ENCODE measurements at places on chromosomes 5 and 9.

DNA sequence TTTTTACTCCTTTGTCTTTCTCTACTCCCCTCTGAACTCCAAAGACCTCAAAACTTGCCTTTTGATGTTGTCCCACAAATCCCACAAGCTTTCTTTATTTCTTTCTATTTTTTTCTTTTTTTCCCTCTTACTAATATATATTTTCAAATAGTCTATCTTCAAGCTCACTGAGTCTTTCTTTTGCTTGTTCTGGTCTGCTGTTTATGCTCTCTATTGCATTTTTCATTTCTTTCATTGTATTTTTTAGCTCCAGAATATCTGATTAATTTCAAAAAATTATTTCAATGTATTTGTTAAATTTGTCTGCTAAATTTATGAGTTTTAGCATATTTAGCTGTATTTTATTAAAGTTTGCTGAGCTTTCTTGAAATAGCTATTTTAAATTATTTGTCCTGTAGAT, 223.3 kb upstream of the IRX1 start:
- DNase-seq: no peak

DNA sequence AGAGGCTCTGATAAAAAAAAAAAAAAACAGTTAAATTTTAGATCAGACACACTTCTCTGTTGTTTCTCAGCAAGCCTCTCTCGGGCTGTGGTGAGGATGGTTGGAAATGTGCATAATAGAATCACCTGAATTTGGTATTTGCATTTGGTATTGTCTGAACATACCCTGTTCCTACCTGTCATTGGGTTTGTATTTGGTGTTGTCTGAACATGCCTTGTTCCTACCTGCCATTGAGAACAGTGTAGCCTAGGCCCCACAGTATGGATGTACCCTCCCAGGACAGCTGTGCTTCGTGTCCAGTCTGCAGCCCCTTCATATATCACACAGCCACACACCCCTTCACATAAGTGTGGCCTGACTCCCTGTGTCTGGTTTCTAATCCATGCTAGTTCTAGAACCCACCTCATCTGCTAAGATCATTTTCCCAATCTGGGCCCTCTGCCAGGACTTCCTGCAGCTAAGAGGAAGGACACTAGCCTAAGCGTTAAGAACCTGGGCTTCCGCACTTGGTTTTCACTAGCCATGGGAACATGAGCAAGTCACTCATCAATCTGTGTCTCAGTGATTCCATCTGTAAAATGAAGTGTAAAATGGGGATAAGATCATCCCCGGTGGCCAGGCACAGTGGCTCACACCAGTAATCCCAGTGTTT, 49.2 kb downstream of the ITGA2 start:
- DNase-seq: no peak

- no peak for DNase-seq
Observed at GRCh38 chr9:8769153-8769552, 969.6 kb upstream of the DMAC1 start.

- no peak for DNase-seq
Observed at GRCh38 chr5:25099538-25099937, 454.8 kb upstream of the CDH10 start.

GRCh38 chr9:115786321-115786720, 367.3 kb upstream of the PAPPA start:
- DNase-seq: no peak

- DNase-seq: no peak
Observed at GRCh38 chr9:97419309-97419867, 7.5 kb downstream of the TDRD7 start.

GRCh38 chr5:179328291-179328690, 17.0 kb downstream of the ADAMTS2 start:
- DNase-seq: no peak
